ENCODE measurements at places on chromosomes 1 and 21. TPM values are rescaled to one million over a fixed set of nuclear protein-coding genes. Genes with fewer than 3 reads are reported as not detected.

The DSCAM gene
- not detected for total RNA-seq

The TTLL7 gene
- total RNA-seq, result 4.0 TPM

The PBXIP1 gene
- 68.4 TPM for total RNA-seq

The LENEP gene
- not detected for total RNA-seq

The TFF2 gene
- not detected for total RNA-seq

The RNU5D-1 gene
- total RNA-seq, result not detected

The RSPO1 gene
- total RNA-seq, result not detected

The KRTAP21-2 gene
- total RNA-seq, result not detected

The DAB1 gene
- 3.5 TPM for total RNA-seq

The CAMK2N1 gene
- 0.91 TPM for total RNA-seq

The ATXN7L2 gene
- 10.5 TPM for total RNA-seq

The CR1L gene
- total RNA-seq, result not detected

The PLK3 gene
- 77.8 TPM for total RNA-seq

The FAM163A gene
- not detected for total RNA-seq

The HCN3 gene
- 2.9 TPM for total RNA-seq

The DIRAS3 gene
- not detected for total RNA-seq

The TAS1R1 gene
- not detected for total RNA-seq

The LCA5L gene
- not detected for total RNA-seq

The TTC34 gene
- total RNA-seq, result 1.3 TPM

The IL6R gene
- total RNA-seq, result 5.3 TPM

The PCP4L1 gene
- total RNA-seq, result not detected

The GBP4 gene
- total RNA-seq, result 76.5 TPM

The MAP10 gene
- total RNA-seq, result 4.4 TPM

The WNT2B gene
- total RNA-seq, result not detected

The FCRL1 gene
- total RNA-seq, result 0.09 TPM

The PM20D1 gene
- total RNA-seq, result 1.2 TPM

The MSH4 gene
- 0.43 TPM for total RNA-seq

The MX2 gene
- total RNA-seq, result 30.3 TPM

The COL8A2 gene
- not detected for total RNA-seq

The IGSF8 gene
- 37.2 TPM for total RNA-seq

The ZBTB8OS gene
- total RNA-seq, result 52.9 TPM

The RPTN gene
- not detected for total RNA-seq

The NPHS2 gene
- total RNA-seq, result not detected

The MFN2 gene
- total RNA-seq, result 54.2 TPM

The PLPP3 gene
- total RNA-seq, result not detected

The LCE3D gene
- not detected for total RNA-seq

The RXFP4 gene
- total RNA-seq, result 0.14 TPM

The AGMAT gene
- total RNA-seq, result 20.2 TPM

The CLIC6 gene
- total RNA-seq, result 0.11 TPM

The EIF4G3 gene
- 48.4 TPM for total RNA-seq

The FCN3 gene
- not detected for total RNA-seq

The SLC16A1 gene
- 67.0 TPM for total RNA-seq

The CD53 gene
- total RNA-seq, result 443 TPM

The LCE1A gene
- total RNA-seq, result not detected

The S100B gene
- 0.20 TPM for total RNA-seq

The TBX19 gene
- total RNA-seq, result 2.5 TPM

The UBL4B gene
- not detected for total RNA-seq

The TSPEAR gene
- not detected for total RNA-seq

The ARTN gene
- total RNA-seq, result 0.64 TPM

Measured in T-helper 2 cell treated with Interferon-gamma antibody and Interleukin-4, amounts not matched to agents 100 ng/mL and 5 ng/mL, for 36 hours (primary cell).